Cortex of kidney (tissue), 1 donor: ENCODE measurements at places on chromosomes 12 and 14.

GRCh38 chr14:32719601-32720000, 219.1 kb upstream of the NPAS3 start:
- DNase-seq: no peak

DNA sequence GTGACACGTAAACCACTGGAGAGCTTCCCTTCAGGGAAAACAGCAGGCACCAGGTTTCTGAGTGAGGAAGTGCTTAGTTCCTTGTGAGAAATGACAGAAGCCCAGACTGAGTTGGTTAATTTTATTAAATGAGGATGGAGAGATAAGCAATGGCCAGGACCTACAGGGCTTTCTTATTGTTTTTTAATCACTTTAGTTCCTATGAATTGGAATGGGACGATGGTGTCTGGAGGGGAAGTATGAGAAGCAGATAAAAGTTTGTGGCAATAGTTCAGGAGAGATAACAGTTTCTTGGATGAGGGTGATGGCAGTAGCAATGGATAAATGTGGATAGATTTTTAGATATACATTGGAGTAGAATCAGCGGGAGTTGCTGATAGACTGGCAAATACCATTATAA, 86.5 kb upstream of the PTPRR start:
- DNase-seq: no peak

DNA sequence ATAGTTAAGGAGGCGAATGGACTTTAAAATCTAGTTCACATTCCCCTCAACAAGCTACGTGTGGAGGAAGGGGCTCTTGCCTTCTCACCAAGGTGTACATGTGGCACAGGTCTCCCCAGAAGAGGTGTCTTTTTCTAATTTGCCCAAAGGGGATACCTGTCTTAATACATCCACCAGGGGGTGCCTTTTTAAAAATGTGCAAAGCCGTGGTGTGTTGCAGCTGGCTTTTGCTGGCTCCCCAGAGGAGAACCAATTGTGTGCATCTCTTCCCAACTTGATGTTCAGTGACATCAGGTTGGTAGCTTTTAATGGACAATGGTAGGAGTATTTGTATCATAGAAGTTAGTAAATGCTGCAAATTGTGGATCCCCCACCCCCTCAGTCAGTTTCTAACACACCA, 33.8 kb downstream of the CREBL2 start:
- no peak for DNase-seq

DNA sequence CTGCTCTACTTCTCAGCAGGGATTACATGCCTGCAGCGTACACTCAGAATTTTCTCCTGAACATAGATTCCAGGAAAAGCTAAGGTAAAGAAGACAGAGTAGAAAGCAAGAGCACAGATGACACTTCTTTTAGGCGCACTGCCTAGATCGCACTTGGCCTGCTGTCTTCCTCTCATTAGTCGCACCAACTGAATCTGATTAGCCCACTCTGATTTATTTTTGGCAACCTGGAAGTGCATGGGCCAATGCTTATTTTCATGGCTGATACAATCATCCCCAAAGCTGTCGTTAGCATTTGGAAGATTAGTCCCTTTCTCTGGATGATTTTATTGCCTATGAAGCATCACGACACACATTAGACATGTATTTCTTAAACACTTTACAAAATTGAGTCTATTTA, 152.5 kb downstream of the PTPRO start:
- DNase-seq: no peak
